ENCODE measurements at places on chromosomes 16 and 17.
A peak's percentile ranks its signal among the peaks of the same experiment; 100 is the strongest.

GRCh38 chr17:50155115-50155819 lies 4.8 kb upstream of the PPP1R9B start:
- DNase-seq = peak; percentile 79

GRCh38 chr17:74862108-74862901 lies 2.6 kb upstream of the GRIN2C start:
- no peak for DNase-seq

- DNase-seq = peak; percentile 8
These were observed 15.1 kb downstream of the MAP3K14 start for GRCh38 chr17:45301674-45302073.

GRCh38 chr17:2336852-2337543 lies at the start of gene SGSM2:
TSS of gene SGSM2 (plus strand) at chr17:2337501. CDS start at chr17:2337689, 188 bp downstream.
- DNase-seq = peak; percentile 82

GRCh38 chr17:32627239-32627996 lies 140.6 kb downstream of the CDK5R1 start:
- DNase-seq = peak; percentile 32

GRCh38 chr16:79609861-79610260 lies 9.3 kb upstream of the MAF start:
- no peak for DNase-seq

DNA sequence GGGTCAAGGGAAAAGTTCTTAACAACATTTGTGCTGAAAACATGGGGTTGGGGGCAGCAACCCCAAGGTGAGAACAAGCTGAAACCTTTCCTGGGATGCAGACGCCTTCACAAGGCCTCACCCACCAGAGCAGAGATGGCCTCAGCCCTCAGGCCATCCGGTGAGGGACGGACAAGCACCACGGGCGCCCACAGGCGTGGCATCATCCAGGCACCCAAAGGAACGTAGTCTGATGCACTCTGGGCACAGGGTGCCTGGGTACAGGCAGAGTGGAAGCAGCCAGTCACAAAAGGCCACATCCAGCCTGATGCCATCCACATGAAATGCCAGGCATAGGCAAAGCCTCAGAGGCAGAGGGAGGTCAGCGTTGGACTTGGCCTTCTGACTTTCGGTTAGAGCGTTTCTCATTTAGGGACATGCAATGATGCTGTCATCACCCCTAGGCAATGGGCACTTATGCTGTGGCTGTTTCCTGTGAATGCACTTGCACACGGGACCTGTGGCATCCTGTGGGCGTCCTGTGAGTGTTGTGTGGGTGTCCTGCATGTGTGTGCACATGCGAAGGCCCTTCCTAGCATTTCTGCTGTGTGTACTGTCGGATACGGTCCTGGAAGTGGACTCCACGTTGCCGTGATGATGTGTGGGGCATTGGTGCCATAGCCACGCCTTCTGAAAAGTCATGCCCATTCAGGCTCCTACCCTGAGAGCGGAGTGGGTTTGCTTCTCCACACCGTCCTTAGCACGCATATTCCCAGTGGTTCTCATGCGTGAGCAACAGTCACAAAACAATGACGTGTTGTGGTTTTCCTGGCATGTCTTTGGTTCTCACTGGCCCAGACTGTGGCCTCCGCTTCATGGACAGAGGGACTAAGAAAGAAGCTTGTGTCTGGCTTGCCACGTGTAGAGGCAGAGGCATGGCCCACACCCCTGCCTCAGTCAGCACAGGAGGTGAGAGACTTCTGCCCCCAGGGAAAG lies 52.7 kb upstream of the ZNF469 start:
- DNase-seq = no peak

DNA sequence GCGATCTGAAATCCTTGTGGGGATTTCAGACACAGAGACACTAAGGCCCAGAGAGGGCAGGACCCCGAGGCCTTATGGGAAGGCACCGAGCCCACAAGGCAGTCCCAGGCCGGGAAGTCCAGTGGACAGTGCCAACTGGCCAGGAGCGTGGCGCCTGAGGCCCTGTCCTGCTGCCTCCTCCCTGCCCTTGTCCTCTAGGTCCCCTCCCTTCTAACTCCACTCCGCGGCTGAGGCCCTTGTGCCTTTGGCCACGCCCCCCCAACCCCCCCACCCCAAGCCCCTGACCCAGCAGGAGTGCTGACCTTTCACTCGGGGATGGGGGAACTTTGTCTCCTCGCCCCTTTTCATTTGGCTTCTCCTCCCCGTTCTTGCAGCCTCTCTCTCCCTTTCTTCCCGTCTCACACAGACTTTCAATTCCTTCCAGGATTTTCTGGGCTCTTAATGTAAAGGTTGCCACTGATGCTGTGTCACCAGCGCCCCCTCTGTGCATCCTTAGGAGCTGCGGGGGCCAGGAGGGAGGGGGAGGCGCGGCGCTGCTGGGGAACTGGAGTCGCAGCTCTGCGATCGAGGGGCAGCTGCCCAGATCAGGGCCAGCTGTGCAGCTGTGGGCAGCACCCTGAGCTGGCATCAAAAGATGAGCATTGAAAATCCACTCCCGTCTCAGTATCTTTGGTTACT lies 29.1 kb downstream of the CRHR1 start:
- DNase-seq = no peak

DNA sequence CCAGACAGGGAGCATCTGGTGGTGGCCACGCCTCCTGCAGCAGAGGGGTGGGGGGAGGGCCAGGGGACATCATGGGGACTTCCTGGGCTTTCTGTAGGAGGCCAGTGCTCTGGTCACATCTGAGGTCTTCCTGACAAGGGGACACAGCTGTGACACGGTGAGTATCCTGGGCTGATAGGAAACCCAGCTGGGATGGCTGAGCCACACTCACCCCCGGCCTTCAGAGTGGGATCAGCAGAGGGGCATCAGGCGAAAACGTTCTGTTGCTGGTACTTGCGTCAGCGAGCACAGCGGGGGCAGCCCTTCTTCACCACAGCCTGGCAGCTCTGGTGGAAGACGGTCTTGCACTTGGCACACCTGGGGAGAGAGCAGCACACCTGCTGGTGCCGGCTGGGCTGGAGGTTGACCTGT lies 122.9 kb upstream of the SMURF2 start:
- no peak for DNase-seq

All from left hindlimb (tissue), 1 donor.